Stimulated activated memory B cell treated with anti-CD40 and anti-IgM and Interleukin-4, amounts not matched to agents 10 μg/mL and 1 μg/mL and 100 μg/mL, for 72 hours (primary cell): ENCODE measurements at places on chromosomes 5 and 9.
A peak's percentile ranks its signal among the peaks of the same experiment; 100 is the strongest.

DNA sequence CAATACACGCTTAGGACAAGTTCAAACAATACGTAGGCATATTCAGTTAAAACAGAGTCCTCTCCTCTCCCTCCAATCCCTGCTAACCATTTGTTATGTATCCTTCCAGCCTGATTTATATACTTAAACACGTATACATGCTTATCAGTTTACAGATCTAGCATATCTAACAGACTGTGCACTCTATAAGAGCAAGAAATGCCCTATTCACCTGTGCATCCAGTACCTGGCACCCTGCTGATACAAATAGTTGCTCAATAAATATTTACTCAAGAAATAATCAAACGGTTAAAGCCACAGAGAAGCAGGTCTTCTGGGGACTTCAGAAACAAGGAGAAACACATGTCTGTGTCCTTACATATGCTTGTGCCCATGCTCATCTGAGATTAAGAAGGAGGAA is 55.9 kb downstream of the MLLT3 start:
- no peak for ATAC-seq

DNA sequence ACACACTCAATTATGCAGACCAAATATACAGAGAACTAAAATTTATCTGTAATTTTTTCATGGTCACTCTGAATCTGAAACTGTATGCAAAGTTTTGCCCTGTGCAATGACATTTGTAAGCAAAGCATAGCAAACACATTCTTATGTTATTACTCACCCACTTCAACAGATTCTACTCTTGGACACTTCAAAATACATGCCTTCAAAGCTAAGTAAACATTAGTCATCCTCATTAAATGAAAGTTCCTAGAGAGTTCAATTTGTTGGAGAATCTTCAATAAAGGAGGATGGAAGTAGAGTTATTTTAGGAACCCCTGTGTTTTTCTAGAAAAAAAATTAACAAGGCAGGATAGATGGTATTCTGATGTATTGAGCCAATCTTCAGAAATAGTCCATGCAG is 639.7 kb upstream of the C9orf72 start:
- ATAC-seq, result no peak

DNA sequence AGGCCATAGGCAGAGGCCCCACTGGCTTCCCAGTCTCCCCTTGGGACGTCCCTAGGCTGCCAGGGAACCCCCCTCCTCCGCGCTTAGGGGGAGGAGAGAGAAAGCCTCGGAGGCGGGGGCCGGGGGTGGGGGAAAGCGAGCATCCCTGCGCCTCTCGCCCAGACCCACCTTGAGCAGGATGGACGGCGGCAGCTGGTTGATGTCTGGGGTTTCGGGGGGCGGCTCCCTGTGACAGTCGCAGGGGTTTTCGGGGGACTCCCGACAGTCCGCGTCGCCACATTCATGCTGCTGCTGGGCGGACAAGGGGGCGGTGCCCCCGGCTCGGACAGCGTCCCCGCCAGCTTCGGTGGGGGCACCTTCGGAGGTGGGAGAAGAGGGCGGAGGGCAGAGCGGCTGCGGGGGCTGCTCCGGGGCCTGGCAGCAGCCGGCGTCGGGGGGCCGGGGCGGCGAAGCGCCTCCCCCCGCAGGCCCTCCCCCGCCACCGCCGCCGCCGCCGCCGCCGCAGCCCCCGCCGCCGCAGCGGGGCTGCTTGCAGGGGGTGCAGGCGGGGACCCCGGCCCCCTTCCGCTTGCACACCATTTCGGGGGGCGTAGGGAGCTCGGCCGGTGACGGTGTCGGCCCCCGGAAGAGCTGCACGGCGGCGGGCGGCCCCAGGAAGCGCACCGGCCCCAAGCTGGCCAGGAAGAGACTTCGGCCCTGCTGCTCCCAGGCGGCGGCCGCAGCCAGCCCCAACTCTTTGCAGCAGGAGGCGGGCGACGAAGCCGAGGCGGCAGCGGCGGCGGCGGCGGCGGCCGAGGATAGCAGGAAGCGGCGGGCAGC is 1.2 kb downstream of the FBXL17 start:
- peak; percentile 42 for ATAC-seq

- ATAC-seq, result no peak
These were observed 1.2 kb downstream of the PPARGC1B start for GRCh38 chr5:149731332-149731616.

DNA sequence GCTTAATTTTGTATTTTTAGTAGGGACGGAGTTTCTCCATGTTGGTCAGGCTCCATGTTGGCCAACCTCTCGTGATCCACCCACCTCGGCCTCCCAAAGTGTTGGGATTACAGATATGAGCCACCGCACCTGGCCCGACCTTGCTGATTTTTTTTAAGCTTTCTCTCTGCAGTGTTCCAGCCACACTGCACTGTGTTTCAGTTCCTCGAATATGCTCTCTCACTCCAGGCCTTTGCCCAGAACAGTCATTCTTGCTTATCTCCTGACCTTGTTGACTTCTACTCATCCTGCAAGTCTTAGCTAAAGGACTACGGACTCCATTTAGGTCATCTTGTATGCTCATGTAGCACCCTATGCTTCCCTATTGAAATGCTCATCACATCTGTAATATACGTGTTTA is 3.3 kb downstream of the SNAPC3 start:
- peak; percentile 67 for ATAC-seq

- no peak for ATAC-seq
These were observed 11.3 kb upstream of the NUP214 start for GRCh38 chr9:131114084-131114535.

DNA sequence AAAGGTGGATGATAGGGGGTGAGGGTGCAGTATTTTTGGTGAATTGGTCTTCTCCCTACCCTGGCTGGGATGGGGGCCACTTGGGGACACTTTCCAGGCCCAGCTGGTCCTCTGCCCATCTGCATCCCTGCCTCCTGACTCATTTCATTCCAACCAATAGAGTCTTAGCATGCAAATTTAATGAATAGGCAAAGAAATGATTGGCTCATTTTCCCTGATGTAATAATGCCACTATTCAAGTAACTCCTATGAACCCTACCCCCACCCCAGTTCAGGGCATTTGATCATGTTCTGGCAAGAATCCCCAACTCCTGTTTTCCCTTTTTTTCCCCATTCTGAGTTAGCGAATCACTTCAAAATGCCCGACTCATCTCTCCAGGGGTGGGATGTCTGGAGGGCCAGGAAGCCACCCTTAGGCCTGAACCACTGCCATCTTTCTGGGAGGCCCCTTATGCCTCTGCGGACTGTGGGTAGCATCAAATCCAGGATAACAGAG is 56.7 kb downstream of the PCDH1 start:
- no peak for ATAC-seq

DNA sequence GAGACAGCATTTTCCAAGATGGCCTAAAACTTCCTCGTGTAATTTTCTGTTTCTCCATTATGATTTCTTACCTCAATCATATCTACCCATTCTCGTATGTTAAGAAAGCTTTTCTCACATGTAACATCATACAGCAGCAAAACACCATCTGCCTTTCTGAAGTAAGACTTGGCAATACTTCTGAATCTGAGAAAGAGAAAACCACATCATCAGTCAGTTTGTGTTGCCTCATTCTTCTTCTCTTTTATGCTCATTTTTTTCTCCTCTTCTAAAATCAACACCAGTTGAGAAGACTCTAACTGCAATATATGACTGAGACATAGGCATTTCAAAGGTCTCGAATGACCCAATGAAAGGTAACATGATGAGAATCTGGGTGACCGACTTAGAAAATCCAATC is 66.0 kb downstream of the RASEF start:
- no peak for ATAC-seq

DNA sequence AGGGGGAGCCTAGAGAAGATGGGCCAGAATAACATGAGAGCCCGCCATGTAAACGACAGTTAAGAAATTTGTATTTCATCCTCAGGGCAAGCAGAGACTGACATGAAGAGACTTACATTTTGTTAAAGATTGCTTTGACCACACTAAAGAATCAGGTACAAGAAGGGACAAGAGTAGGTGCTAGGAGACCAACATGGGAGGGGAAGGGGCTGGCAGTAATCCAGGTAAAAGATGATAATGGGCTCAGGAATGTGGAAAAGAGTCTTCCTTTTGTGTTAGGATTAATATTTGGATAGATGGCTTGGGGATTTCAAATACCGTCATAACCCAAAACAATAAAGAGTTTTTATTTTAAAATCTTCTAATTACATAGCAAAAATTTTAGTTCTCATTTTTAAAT is 137.3 kb downstream of the ZNF462 start:
- no peak for ATAC-seq
